ENCODE measurements at places on chromosomes 11 and 22.

DNA sequence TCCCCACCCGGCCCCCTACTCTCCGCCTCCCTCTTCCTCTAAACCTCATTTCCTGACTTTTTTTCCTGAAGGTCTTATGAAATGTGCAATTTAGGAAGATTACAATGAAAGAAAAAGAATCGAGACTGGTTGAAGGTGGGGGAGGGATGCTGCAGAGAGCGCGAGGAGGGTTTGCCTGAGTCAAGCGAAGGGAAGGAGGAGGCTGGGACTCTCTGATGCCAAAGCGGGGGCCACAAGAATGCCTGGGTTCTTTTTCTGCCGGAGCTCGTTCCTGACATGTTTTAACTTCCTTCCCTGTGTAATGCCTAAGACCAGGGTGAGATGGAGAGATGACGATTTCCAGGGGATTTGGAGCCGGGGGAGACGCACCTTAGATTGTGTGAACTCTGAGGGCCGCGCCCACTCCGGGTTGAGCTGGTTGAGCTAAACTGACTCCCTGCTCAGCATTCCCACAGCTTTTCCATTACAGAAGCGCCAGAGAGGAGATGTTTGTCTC, 270.5 kb upstream of the SORL1-AS1 start:
- peak; percentile 46 for DNase-seq

GRCh38 chr11:47177229-47177845, 658 bp upstream of the ARFGAP2 start:
- peak; percentile 62 for DNase-seq

- DNase-seq: no peak
Measured at GRCh38 chr22:39662686-39663052, 92.1 kb downstream of the CACNA1I start.

DNA sequence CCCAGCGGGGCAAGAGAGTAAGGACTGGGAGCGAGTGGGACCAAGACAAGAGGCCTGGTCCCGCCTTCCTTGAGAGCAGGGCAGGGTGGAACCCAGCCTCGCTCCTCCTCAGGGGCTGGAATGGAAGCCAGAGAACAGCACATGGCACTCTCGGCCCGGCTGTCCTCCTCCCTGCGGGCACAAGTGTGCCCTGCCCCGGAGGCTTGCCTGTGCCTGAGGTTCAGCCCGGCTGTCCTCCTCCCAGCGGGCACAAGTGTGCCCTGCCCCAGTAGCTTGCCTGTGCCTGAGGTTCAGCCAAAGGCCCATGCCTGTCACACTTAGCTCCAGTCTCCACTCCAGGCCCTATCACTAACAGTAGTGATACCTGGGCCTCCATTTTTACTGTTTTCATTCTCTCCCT, 24.2 kb downstream of the SULT4A1 start:
- DNase-seq: no peak

GRCh38 chr11:11155962-11156815, 196.9 kb downstream of the CSNK2A3 start:
- DNase-seq: no peak

DNA sequence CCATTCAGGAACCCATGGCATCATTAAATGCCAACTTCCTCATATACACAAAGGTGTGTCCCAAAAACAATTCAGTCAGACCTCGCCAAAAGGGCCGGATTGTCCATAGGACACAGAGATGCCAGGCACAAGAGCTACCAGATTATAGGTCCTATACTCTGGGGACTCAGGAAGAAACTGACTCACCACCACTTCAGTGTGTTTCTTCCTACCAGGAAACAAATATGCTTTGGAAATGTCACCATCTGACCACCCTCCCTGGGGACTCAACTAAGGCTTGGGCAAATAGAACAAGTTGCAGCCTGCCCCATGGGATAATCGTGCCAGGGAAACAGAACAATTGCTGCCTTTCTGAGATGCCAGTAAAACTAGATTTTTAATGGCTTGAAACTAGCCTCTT, 11.7 kb downstream of the POU2AF3 start:
- no peak for DNase-seq

DNA sequence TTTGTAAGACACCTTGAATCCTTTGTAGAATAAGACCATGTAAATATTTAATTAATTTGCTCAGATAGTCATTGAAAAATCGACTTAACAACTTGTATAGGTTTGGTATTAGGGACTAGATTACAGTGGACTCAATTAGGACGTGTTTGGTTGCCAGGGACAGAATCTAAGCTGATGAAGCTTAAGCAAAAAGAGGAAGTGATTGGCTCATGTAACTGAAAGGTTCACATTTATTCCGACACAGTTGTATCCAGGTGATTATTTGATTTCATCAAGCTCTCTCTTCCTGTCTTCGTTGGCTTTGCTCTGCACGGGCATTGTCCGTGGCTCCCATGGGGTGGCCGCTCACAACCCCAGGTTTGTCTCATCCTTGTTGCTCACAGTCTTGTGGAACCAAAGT, 146.4 kb downstream of the C11orf91 start:
- no peak for DNase-seq

GRCh38 chr11:110355011-110355744, 58.8 kb upstream of the RDX start:
- DNase-seq: no peak

GRCh38 chr11:58028687-58029411, 1.9 kb upstream of the OR6Q1 start:
- no peak for DNase-seq

DNA sequence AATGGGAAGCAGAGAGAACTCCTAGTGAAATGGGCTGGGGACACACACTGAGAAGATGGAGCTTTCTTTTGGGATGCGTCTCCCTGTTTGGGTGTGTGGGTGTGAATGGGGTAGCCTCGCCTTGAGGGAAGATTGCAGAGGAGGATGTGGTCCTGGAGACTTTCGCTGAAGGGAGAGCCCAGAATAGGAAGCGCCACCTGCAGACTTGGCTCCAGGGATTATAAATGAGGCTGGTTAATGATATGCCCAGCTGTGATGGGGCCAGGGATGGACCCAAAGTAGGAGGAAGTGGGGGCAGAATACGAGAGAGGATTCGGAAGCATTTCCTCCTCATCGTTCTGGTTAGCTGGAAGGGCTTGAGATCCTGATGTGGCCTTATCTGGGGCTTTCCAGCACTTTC, 13.7 kb downstream of the RELT start:
- DNase-seq: peak; percentile 5

- DNase-seq: peak; percentile 91
Measured at GRCh38 chr11:36455658-36456111, 54.4 kb downstream of the TRAF6 start.

DNA sequence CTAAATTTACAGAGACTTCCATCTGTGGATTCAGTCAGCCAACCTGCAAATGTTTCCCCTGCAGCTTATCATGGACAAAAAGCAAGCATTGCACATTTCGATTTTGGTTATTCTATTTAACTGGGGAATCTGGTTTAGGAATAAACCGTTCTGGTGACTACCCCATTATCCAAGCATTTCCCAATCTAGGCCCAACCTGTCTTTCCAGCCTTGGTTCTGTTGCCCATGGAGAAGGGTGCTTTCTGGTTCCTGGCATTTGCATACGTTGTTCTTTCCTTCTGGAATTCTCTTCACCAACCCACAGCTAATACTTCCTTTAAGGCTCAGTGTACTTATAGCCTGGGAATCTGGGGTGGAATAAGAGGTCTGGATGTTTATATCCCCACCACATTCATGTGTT, 1.4 kb upstream of the TMEM123 start:
- no peak for DNase-seq

GRCh38 chr11:128705124-128705920, 11.4 kb downstream of the FLI1 start:
- DNase-seq: no peak

DNA sequence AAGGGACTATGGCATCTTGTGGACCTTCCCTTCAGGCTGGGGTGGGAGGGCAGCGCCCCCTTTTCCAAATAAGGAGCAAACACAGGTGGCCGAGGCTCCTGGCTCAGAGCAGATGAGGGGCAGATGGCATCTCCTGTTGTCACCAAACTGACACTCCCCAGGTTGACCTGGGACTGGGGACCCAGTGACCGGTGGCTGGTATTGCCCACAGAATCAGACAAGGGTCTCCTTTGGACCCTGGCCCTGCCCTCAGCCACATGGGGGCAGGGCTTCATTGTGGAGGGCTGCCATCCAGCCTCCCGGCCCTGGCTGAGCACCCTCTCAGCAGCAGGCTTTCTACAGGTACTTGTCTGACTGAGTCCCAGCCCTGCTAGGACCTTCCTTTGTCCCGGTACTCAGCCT, 842 bp upstream of the SIGIRR start:
- no peak for DNase-seq

GRCh38 chr11:16114978-16115871, 241.1 kb downstream of the SOX6 start:
- no peak for DNase-seq

All from left cardiac atrium (tissue), 4 donors.